CD4-positive, alpha-beta T cell treated with Interleukin-6 at 100 ng/mL for 8 hours (primary cell): ENCODE measurements at places on chromosomes 13 and 19.

- DNase-seq, result no peak
These were observed 3.1 kb upstream of the UBE2M start for GRCh38 chr19:58561373-58562121.

GRCh38 chr13:90800082-90800746, 547.3 kb upstream of the MIR17HG start:
- DNase-seq, result no peak

DNA sequence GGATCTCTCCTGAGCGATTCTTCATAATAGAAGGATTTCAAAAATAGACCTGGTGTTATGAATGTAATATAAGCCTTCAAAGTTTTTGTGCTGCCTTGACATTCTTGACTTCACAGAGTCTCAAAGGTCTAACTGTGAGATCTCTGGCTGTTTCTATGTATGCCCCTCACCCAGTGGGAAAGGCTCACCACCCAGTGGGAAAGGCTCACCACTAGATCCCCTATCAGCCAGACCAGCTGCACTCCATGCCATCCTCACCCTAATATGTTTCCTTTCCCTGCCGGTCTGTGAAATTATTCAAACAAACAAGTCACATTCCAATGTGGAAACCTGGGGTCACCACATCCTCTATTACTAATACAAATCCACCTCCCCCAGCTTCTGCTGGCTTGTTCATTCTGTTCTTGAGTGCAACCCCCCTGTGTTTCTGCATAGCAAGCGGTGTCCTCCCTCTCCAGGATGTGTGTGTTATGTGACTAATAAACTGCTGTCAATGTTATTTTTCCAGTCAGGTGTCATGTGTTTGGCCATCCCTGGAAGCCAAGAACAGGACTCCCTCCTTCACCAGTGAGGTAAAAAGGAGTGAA, 13.8 kb upstream of the SLITRK1 start:
- DNase-seq, result no peak

GRCh38 chr13:96104516-96104915, 14.6 kb downstream of the HS6ST3 start:
- DNase-seq, result no peak
